ENCODE measurements at places on chromosomes 13 and 19. TPM values are rescaled to one million over a fixed set of nuclear protein-coding genes. Genes with fewer than 3 reads are reported as not detected.

GRCh38 chr19:6164906-6165531, 29.6 kb downstream of the ACSBG2 start:
- DNase-seq: no peak

DNA sequence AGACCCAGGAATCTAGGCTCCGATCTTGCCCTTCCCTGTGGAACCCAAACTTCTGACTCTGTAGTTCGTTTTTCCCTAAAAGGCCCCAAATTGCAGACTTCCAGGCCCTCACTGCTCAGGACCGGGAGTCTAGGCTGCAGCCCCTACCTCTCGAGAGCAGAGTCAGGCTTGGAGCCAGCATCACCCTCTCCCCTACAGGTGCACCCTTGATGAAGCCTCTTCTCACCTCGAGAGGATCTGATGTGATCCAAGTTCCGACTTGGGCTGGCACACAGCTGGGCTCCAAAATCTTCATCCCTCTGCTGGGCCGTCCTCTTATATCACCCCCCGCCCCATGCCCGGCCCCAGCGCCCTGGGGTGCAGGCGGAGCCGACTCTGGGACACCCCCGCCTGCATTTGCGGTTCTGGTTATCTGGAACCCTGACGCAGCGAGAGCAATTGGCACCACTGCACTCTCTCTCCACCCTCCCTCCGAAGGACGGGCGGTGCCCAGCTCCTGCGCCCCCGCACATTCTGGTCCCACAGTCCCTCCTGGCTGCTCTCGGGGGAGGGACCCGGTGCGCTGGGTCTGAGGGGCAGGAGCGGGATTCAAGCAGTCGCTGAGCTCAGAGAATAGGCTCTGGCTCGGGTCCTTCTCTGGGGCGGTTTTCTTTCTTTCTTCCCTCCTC, at the start of gene KLK7:
Gene KLK7 (minus strand): TSS at position 293 of the 668 bp plus-strand sequence. CDS start 1,518 bp downstream, outside the sequence.
- DNase-seq: no peak

GRCh38 chr13:104823709-104824108, 1711.8 kb downstream of the EFNB2 start:
- DNase-seq: no peak

GRCh38 chr13:107258599-107259187, 690.8 kb upstream of the ARGLU1 start:
- no peak for DNase-seq

DNA sequence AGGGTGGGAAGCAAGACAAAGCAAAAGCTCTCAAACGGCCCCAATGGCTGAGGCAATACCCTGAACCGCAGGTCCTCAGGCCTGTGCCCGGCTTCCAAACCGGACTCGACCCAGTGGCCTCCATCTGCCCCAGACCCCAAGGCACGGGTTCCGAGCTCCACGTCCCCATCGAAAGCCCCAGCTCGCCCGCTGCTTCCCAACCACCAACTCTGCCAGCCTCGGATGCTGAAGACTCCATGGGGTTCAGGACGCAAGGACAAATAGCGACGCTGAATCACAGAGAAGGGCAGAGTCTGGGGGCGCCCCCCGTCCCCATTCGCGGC, 559 bp downstream of the POLR2E start:
- no peak for DNase-seq

DNA sequence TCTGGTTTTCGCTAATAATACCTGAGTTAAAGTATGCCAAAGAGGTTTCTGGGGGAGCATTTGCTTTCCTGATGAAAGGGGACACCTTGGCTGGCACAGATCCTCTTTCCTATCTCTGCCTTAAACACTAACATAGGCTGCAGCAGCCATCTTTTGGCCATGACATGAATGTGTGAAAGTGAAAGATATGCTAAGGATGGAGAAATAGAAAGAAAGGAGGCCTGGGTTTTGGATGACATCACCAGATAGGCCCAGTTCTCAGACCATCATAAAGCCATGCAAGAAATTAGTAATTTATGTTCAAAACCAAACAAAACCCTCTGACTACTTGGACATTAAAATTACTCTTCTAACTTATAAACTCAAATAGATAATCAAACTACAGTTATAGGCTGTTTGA, 279.7 kb downstream of the COG6 start:
- DNase-seq: no peak

- DNase-seq: no peak
Observed at GRCh38 chr19:14139944-14140343, 3.6 kb upstream of the ASF1B start.

- no peak for DNase-seq
Observed at GRCh38 chr19:16365300-16365996, 40.8 kb downstream of the KLF2 start.

The CLDN10 gene
- not detected for total RNA-seq

The GARIN5B gene
- not detected for total RNA-seq

The SIGLEC10 gene
- 36.5 TPM for total RNA-seq
